ENCODE measurements at places on chromosomes 5 and 9.

DNA sequence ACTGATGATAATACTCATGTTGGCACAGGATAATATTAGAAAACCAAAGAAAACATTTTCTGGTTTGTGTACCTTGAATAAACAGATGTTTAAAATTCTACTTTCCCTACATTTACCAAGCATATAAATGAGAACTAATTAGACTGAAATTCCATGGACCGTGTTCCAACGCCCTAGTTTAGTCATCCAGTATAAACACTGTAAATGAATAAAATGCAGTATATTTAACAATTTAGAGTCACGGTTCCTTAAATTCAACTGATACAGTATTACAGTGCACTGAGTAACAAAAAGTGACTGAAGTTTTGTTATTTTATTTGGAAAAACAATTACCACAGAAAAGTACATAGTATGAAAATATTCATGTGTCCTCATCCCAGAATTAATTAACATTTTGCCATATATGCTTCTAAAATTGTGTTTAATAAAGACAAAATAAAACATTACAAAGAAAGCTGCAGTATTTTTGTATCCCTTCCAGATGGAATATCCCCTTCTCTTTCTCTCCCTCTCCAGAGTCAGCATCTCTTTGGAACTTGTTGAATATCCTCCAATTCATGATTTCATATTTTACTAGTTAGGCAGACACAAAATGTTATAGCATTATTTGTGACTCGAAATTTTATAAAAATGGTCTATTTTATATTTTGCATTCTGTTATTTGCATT, 112.5 kb downstream of the HMHB1 start:
- DNase-seq: no peak

- no peak for DNase-seq
Observed at GRCh38 chr5:78552729-78553342, 95.7 kb downstream of the LHFPL2 start.

GRCh38 chr9:16121601-16122286, 568.9 kb downstream of the CCDC171 start:
- DNase-seq: no peak

DNA sequence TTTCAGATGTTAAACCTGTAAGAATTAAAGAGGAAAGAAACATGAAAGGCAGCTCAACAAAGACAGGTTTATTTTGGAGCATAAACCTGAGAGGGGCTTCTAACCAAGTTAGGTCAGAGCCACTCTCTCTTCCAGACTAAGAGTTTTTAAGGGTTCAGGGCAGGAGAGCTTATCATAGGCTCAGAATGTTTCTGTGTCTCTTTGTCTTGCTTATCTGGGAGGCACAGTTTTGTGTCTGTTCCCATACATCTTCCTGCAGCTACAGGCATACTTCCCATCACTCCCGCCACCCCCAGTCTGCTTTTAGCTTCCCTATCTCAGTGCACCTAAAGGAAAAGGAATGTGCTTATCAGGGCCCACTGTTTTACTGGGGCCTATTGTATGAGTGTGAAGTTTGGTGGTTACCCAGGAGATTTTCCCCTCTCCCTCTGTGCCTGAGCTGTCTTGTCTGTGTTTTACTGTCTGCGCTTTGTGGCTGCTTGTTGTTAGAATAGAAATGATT, 21.9 kb downstream of the CD14 start:
- DNase-seq: no peak

- no peak for DNase-seq
Observed at GRCh38 chr9:72633966-72634365, 112.6 kb downstream of the TMC1 start.

DNA sequence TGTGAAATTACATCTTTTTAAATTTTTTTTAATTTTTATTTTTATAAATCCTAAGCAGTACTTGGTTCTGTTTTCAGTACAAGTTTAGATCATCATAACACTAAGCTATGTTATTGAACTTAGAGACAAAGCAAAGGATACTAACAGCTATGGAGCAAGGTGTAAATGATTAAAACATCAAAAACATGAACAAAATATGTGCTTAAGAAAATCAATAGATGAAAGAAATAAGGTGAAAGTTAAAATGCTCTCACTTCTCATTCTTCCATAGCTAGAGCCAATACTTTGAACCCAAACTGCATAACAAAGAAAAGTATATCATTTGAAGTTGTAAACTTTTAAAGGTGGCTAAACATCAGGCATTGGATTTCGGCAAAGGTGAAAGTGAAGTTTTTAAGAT, 292.3 kb upstream of the PUM3 start:
- no peak for DNase-seq

GRCh38 chr5:42121401-42121800, 196.3 kb downstream of the FBXO4 start:
- no peak for DNase-seq

GRCh38 chr9:117258184-117258866, 156.5 kb downstream of the ASTN2 start:
- DNase-seq: no peak

DNA sequence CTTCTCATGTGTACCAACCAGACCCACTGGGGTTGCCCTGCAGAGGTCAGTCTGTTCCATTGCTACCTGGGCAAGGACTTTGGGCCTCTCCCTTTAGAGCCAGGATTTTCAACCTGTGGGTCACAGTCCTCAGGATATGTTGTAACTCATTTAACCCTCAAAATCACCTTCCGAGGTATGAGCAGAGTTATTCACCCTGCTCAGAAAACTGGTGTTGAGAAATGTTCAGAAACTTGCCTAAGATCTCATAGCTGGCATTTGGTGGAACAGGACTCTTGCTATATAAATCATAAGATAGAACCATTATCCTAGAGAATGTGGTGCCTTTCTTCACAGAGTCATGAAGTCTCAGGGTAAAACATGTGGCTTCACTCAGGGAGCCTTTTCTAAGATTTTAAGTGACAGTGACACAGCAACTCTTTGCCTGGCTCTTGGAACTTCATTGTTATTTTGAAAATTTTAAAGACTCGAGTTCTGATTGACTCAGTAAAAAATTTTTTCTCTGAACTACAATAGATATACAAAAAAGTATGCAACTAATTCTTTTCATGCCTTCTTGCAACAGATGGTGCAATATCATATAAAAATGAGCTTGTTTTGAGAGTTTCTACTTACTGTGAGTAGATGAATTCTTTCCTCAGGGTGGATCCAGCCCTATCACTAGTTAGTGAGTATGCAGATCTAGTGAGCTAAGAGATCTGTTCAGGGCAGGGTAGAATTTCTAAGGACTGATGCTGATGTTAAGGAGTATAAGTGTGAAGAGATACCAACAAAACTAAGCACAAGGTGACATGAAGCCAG, 29.5 kb downstream of the CAST start:
- DNase-seq: no peak

DNA sequence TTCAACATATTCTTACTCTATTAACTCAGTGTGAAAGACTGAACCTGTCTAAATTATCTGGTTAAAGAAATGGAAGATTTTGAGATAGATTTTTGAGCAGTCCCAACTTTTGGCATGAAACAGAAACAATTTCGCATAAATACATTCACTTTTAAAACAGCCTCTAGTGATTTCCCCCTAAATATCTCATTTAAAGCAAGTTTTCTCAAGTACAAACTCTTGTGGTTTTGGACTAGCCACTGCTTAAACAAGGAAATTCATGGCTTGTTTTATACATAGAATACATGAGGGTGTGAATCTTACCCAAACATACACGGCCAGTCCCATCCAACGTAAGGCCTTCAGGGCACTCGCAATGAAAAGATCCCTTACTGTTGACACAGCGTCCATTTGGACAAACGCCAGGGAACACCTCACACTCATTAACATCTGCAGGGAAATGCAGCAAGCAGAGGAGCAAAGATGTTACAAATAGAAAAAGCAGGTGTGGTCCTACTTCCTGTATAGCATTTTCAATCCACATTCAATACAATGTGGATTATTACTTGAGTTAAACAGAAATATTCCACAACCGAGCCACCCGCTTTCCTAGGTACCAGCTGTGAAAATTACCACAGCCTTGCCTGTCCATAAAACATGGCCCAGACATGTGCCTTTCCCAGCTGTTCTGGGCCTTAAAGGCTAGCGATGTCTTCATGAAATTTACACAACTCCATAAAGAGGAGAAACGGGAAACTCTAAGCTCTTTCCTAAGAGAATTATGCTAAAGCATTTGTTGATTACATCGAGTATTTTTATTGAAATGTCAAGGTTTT, 188.8 kb downstream of the FBN2 start:
- no peak for DNase-seq

- no peak for DNase-seq
Observed at GRCh38 chr5:39073767-39074016, 507 bp downstream of the RICTOR start.

DNA sequence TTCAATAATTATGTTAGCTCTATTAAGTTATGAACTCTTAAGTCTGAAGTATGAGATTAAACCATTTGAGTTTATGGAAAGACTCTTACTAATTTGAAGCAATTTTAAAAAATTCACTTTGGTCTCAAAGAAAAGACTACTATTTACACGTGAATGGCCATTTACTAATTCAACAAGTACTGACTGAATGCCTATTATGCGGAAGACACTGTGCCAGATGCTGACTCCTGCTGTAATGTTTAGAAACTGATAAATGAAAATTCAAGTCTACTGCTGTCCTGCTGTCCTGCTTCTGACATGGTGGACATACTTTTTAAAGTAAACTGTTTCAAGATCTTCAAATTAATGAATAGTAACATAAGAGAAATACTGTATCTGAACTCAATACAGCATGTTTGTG, 116.2 kb downstream of the MPDZ start:
- DNase-seq: no peak

- no peak for DNase-seq
Observed at GRCh38 chr9:12993466-12993865, 218.6 kb downstream of the LURAP1L start.

DNA sequence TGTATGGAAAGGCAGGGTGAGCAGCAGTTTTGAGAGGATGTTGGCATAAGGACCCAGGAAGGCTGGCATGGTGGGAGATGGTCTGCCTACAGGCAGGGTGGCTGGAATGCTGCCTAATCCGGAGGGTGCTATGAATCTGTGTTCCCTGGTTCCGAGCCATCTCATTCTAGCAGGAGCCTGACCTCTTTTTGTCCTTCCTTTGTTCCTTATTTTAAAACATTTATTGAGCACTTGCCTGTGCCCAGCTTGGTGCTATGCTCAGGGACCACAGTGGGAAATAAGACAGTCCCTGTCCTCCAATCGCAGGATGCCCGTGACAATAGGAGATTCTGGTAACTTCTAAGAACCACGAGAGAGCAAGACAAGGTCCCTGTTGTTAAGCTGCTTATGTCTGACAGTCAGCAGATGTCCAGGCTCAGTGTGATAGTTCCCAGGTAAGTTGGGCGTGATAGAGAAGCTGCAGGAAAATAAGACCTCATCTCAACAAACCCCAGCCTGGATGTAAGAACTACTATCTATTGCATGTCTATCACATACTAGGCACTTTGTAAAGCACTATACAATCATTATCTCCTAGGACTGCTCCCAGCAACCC, 9.1 kb upstream of the ZBTB34 start:
- no peak for DNase-seq

- DNase-seq: peak; percentile 25
Observed at GRCh38 chr9:90898228-90898627, 96.6 kb downstream of the SYK start.

GRCh38 chr5:139788294-139788910, 7.2 kb upstream of the PSD2 start:
- DNase-seq: no peak

DNA sequence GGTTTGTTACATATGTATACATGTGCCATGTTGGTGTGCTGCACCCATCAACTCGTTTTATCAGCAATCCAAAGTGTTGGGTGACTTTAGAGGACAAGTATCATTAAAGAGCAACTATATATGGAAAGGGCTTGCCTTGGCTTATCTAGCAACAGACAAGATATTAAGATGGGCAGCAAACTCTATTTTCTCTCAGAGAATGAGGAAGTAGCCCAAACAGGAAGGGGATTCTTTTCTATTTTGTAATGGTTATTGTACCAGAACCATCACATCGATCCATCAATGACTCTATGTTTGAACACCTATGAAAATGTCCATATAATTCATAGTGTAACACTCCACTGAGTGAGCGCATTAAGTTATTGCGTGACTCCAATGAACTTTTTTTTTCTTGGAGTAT, 260.1 kb upstream of the SLC24A2 start:
- DNase-seq: no peak

GRCh38 chr5:122680623-122681350, 94.1 kb upstream of the SNX2 start:
- DNase-seq: no peak

GRCh38 chr5:91194824-91195381, 188.2 kb downstream of the ARRDC3 start:
- DNase-seq: no peak

GRCh38 chr5:174733091-174733690, 8.8 kb downstream of the MSX2 start:
- no peak for DNase-seq

GRCh38 chr5:6900247-6901227, 187.3 kb downstream of the TENT4A start:
- no peak for DNase-seq

- no peak for DNase-seq
Observed at GRCh38 chr9:130078547-130078946, 24.8 kb downstream of the GPR107 start.

DNA sequence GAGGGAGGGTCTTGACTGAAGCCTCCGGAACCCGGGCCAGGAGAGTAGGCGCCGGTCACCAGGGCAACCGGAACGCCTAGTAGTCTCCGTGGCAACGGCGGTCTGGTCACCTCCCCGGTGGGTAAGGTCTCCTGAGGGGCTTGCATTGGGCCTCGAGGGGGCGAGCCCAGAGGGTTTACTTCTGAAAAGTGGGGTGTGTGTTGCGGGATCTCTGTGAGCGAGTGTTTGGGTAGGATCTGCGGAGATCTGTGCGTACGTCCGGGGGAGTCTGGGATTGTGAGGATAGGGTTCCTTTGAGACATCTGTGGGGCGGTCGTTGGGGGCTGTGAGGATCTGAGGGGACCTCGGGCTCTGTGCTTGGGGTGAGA, at the start of gene FAM221B:
Gene FAM221B, minus strand, starts transcription at position 17 of the 368 bp plus-strand sequence. CDS start 2,571 bp downstream, outside the sequence.
- DNase-seq: no peak

DNA sequence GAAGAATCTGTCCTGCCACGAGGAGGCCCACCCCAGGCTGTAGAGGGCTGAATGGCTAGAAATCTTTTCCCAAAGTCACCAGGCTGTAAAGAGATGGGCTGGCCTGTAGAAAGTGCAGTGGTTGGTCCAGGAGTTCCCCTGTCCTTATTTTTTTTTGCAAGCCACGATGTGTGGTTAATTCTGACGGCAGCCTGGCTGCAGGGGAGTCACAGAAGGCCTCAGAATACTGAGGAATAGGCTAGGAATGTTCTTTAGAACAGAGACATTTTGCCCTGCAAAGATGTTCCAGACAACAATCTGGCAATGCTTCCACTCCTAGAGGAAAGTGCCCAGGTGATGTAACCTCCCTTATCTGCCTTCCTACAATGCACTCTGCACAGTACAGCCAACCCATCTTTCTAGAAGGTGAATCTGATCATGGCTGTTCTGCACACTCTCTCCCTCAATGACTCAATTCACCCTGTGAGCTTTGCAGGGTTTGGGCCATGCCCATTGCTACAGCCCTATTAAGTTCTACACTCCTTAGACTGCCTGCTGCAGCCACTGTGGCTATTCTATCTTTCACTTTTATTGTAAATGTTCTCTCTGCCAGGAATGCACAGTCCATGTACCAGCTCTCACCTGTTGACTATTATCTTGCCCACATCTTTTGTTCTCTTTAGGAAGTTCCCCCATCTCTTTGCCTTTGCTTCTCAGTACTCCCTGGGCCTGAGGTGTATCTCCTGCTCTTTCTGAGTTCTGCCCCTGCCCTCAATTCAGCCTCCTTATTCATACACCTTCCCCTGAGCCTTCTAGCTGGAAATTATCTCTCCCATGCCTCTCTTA, 377.8 kb upstream of the CLINT1 start:
- DNase-seq: no peak
